ENCODE measurements at places on chromosomes 6 and 20.

- DNase-seq: no peak
Measured at GRCh38 chr20:22339091-22339881, 245.1 kb downstream of the FOXA2 start.

GRCh38 chr6:108661982-108662381 lies 101.3 kb downstream of the FOXO3 start:
- no peak for DNase-seq

DNA sequence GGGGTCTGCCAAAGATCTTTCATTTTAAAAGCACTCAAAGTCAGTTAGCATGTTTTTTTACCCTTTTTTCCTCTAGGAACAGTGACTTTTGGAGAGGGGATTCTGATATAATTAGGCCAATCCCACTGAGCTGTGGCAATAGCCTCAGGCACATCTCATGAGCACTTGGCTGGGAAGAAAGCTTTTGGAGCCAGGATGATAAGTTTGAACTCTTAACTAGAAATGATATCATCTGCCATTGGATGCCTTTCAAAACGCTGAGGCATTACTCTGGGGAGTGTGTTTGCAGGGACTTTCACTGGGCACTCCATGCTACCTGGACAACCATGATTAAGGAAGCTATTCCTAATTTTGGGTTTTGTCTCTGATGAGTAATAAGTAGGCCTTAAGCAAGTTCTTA lies 3.7 kb downstream of the SCGN start:
- DNase-seq: no peak

GRCh38 chr6:2429032-2429431 lies 183.6 kb upstream of the GMDS start:
- DNase-seq: no peak

DNA sequence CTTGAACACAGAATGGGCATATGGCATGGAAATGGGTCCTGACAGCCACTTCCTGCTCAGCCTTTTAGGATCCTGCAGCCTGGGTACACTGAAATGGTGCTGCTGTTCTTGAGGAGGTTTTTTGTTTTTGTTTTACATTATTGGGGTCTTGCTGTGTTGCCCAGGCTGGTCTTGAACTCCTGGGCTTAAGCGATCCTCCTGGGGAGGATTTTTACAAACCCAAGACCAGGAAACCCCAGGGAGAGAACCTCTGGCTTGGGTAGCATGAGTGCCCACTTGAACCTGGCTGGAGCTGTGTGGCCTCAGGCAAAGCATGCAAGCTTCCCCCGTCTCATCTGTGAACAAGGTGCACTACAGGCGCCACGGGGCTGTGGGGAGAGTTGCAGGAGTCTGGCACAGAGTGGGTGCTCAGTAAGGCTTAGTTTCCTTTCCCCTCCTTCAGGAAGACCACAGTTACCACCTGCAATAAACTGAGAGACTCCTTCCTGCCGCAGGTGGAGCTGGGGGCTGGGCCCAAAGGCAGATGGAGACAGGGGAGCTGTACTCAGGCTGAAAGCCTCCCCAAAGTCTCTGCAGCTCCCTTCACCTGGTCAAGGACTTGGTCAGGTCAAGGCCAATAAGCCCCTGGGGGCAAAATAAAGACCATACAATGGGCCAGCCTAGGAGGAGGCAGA lies 1.8 kb downstream of the SLA2 start:
- no peak for DNase-seq

DNA sequence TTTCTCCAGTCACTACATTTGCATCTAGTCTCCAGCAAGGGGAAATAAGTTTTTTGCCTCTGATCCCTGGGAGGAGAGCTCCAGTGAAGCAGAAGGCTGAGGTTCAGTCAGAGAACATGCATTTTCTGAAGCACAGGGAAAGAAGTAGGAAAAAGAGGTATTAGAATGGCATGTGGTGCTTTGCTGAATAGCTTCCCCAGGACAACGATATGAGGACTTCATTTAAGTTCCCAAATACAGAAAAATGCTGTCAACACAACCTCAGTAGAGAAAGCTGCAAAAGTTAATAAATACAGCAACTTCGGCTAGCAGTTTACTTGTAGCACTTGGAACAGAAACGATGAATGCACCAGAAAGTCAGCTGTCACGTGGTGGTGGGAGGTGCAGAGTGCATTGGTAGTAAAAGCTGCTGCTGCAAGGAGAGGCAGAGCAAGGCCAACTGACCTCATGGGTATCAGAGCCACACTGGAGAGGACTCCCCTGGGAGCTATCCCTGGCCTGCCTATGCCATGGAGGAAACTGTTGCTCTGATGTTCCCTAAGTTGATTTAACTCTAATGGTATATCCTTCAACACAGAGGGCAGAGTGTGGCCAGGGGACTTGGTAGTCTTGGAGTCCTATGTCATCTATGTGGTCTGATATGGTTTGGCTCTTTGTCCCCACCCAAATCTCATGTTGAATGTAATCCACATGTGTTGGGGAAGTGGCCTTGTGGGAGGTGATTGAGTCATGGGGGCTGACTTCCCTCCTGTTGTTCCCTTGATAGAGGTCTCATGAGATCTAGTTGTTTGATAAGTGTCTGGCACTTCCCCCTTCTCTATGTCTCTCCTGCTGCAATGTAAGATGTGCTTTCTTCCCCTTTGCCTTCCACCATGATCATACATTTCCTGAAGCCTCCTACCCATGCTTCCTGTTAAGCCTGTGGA lies 85.9 kb downstream of the ADTRP start:
- no peak for DNase-seq

DNA sequence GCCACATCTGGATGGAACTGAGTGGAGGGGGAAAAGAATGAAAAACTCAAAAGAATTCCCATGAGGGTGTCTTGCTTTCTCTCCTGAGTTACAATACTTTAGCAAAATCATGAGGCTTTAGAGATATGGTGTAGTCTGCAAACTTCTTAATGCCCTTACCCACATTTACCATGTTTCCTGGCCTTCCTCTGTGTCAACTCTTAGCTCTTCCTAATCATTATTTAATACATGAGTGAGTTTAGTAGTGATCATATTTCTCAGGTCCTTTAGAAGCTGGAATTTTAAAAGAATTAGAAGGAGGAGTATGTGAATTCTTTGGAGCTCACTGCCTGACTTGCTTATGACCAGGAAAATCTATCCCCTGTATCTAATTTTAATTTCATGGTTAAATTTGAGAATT lies 39.0 kb downstream of the STX11 start:
- DNase-seq: no peak

DNA sequence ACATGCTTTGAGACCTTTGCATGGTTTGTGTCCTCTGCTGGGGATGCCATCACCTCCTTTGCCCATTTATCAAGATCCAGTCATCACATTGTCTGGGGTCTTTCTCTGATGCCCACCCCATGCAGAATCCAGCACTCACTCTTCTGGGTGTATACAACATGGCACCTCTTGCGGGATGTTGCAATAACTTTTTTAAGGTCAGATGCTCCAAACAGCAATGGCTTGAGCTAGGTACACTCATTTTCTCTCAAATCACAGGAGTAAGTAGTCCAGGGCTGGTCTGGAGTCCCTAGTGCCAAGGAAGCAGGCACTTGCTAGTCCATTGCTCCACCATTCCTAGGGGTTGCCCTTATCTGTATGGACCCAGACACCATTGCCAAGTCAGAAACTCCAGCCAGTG lies 196.6 kb upstream of the KCNG1 start:
- DNase-seq: no peak

GRCh38 chr6:37583261-37583660 lies 83.6 kb upstream of the CCDC167 start:
- no peak for DNase-seq

GRCh38 chr6:56242346-56242745 lies 5.0 kb downstream of the COL21A1 start:
- no peak for DNase-seq

- no peak for DNase-seq
Measured at GRCh38 chr6:150070236-150070818, 1.4 kb upstream of the ULBP3 start.

DNA sequence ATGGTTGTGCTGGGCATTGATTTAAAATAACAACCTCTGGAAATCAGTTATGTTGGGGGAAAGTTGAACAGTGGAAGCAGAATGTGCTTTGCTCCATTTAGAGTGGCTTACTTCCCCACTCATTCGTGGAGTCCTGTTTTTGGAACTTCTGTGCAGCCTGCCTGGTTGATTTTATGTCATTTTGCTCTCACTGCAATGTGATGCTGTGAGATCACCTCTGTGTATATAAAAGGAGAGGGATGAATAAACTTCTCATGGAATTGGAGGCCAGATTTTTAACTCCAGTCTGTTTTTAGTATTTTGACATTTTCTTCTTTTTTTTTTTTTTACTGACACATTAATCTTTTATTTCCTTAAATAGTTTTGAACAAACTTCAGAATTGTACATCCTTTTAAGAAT lies 139.0 kb downstream of the FNDC1 start:
- no peak for DNase-seq

DNA sequence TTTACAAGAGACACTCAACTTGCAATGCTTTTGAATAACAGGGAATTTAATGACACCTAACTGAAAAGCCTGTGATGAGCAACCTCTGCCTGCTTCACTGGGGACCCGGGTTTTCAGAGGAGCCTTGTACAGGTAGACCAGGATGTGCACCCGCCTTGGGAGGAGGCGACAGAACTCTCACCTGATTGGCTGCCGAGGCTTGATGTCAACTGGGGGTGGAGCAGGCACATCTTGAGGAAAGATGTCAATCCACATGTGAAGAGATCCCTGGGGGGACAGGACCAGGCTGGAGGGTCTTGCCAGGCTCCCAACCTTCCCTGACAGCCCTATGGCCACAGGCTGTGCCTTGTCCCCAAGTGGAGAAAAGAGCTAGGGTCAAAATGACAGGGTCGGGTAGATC lies 19.8 kb downstream of the ERGIC3 start:
- no peak for DNase-seq

DNA sequence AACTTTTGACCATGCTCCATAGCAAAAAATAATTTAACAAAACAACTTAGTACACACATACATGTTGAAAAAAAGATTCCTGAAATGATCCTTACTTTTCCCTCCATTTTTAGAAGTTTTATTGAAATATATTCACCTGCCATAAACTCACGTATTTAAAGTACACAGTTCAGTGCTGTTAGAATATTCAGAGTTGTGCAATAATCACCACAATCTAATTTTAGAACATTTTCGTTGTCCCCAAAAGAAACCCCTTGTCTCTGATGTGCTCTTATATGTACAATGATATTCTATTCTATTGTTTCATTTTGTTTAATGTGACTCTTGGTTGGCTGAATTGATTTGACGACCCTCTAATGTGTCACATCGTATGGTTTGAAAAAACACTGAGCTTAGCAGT lies 15.9 kb downstream of the ROS1 start:
- no peak for DNase-seq

DNA sequence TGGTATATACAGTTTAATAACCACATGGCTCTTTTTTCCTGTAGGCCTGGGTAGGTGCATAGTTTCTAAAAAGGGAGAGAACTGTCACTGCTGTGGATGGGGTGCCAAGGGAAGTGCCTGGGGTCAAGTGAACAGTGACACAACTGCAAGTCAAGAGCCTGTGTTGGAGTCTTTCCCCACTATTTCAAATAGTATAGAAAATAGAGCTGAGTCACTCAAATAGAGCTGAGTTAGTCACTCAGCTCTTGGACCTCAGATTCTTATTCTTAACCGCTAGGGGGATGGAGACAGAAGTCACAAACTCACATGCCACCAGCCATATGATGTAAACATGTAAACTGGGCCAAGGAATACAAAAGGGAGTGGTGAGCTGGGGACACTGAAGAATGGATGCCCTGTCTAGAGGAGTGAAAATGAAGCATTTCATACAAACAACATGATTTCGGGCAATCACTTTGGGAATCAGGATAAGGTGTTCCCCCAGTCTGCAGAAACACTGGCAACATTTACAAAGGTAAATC lies 2.1 kb downstream of the NQO2 start:
- DNase-seq: peak; percentile 48

- no peak for DNase-seq
Measured at GRCh38 chr6:159217595-159218275, 48.5 kb downstream of the FNDC1 start.

GRCh38 chr6:151060766-151061531 lies 178.8 kb upstream of the AKAP12 start:
- no peak for DNase-seq

GRCh38 chr20:21063276-21063675 lies 42.9 kb downstream of the LINC00237 start:
- no peak for DNase-seq

DNA sequence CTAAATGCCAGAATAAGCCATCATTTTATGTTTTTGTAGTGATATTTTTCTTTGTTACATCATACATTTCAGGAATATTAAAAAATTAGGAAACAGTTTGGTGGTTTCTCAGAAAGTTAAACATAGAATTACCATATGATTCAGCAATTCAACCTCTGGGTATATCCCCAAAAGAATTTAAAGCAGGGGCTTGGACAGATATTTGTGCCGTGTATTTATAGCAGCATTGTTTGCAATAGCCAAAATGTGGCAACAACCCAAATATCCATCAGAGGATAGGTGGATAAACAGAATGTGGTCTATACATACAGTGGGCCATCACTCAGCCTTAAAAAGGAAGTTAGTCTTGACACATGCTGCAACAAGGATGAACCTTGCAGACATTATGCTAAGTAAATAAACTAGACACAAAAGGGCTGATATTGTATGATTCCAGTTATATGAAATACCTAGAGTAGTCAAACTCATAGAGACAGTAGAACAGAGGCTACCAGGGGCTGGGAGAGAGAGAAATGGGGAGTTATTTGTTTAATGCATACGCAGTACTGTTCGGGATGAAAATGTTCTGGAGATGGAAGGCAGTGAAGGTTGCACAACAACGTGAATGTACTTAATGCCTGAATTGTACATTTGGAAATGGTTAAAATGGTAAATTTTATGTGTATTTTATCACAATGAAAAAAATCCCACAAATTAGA lies 18.9 kb upstream of the TRAF3IP2 start:
- no peak for DNase-seq

DNA sequence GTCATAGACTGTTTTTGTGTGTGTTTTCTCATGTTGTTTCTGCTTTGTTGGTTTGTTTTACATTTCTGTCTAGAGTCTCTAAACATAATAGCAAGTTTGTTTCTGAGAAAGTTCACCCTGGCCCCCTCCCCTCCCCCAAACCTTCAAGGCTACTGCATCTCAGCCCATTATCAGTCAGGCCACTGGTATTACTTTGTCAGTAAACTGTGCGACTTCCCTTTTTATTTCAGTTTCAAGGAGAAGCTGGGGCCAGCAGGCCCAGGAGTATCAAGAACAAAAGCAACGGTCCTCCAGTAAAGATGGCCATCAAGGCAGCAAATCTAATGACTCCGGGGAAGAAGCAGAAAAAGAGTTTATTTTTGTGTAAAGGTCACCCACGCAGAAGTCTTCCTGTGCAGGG lies 32.8 kb upstream of the SCGN start:
- no peak for DNase-seq

GRCh38 chr6:72922401-72922800 lies 300.5 kb downstream of the KCNQ5 start:
- DNase-seq: no peak
